ENCODE measurements at places on chromosomes 13 and 19. TPM values are rescaled to one million over a fixed set of nuclear protein-coding genes. Genes with fewer than 3 reads are reported as not detected.

CASP14 gene
- total RNA-seq = not detected

KLHL1 gene
- not detected for total RNA-seq

SBSN gene
- 0.18 TPM for total RNA-seq

LYL1 gene
- not detected for total RNA-seq

ZNF470 gene
- total RNA-seq = 6.8 TPM

ZNF888 gene
- total RNA-seq = 7.9 TPM

LRRC25 gene
- total RNA-seq = not detected

ZNF418 gene
- total RNA-seq = 10.4 TPM

APLP1 gene
- 66.0 TPM for total RNA-seq

FXYD5 gene
- total RNA-seq = 108 TPM

SYCN gene
- not detected for total RNA-seq

STOML3 gene
- total RNA-seq = not detected

MISP gene
- 0.36 TPM for total RNA-seq

C1QTNF9 gene
- not detected for total RNA-seq

S1PR4 gene
- not detected for total RNA-seq

FGF21 gene
- not detected for total RNA-seq

LGALS14 gene
- total RNA-seq = not detected

FUT3 gene
- 0.84 TPM for total RNA-seq

TPRX2 gene
- not detected for total RNA-seq

ZNF579 gene
- total RNA-seq = 50.2 TPM

SPPL2B gene
- total RNA-seq = 52.2 TPM

Measured in astrocyte (in vitro differentiated cells and primary cell).